ENCODE measurements at places on chromosomes 2 and 18. TPM values are rescaled to one million over a fixed set of nuclear protein-coding genes. Genes with fewer than 3 reads are reported as not detected.

The HEATR5B gene
- polyA plus RNA-seq: 23.1 TPM

The SPDYA gene
- polyA plus RNA-seq: not detected

The ASB18 gene
- not detected for polyA plus RNA-seq

The RESP18 gene
- polyA plus RNA-seq: not detected

The NPAS2 gene
- polyA plus RNA-seq: 8.3 TPM

The CNNM3 gene
- 5.8 TPM for polyA plus RNA-seq

The DTNA gene
- not detected for polyA plus RNA-seq

The CD207 gene
- polyA plus RNA-seq: not detected

The NEUROD1 gene
- polyA plus RNA-seq: not detected

The TMEM198 gene
- polyA plus RNA-seq: not detected

The TRIB2 gene
- polyA plus RNA-seq: 41.3 TPM

The IL1F10 gene
- polyA plus RNA-seq: not detected

The NPHP1 gene
- polyA plus RNA-seq: 0.54 TPM

The GKN2 gene
- not detected for polyA plus RNA-seq

The TTR gene
- polyA plus RNA-seq: not detected

The MRO gene
- polyA plus RNA-seq: not detected

The LONRF2 gene
- not detected for polyA plus RNA-seq

The IL1R1 gene
- polyA plus RNA-seq: not detected

The CCL20 gene
- not detected for polyA plus RNA-seq

The SGO2 gene
- polyA plus RNA-seq: 2.2 TPM

The FBXO36 gene
- polyA plus RNA-seq: 1.2 TPM

The DYNAP gene
- polyA plus RNA-seq: not detected

The COL4A3 gene
- polyA plus RNA-seq: not detected

The CCDC68 gene
- polyA plus RNA-seq: not detected

The UPP2 gene
- not detected for polyA plus RNA-seq

The GALNT1 gene
- polyA plus RNA-seq: 24.5 TPM

The WNT6 gene
- 0.11 TPM for polyA plus RNA-seq

The SERPINB12 gene
- polyA plus RNA-seq: not detected

The C2orf74 gene
- polyA plus RNA-seq: 54.1 TPM

The ABCG5 gene
- not detected for polyA plus RNA-seq

The POLE4 gene
- 104 TPM for polyA plus RNA-seq

The FBXO41 gene
- polyA plus RNA-seq: 1.5 TPM

The PTMA gene
- polyA plus RNA-seq: 1,543 TPM

The PROM2 gene
- polyA plus RNA-seq: not detected

The PPP4R1 gene
- 5.5 TPM for polyA plus RNA-seq

The TP53I3 gene
- polyA plus RNA-seq: not detected

The ANKRD62 gene
- not detected for polyA plus RNA-seq

The CRYBA2 gene
- polyA plus RNA-seq: not detected

The C1QL2 gene
- polyA plus RNA-seq: not detected

The HOXD3 gene
- not detected for polyA plus RNA-seq

The MGAT4A gene
- polyA plus RNA-seq: 262 TPM

The ITGA6 gene
- 102 TPM for polyA plus RNA-seq

The CHRNG gene
- polyA plus RNA-seq: 0.26 TPM

The OR6B2 gene
- polyA plus RNA-seq: not detected

The RAX gene
- polyA plus RNA-seq: not detected

The PAIP2B gene
- 2.8 TPM for polyA plus RNA-seq

The STPG4 gene
- polyA plus RNA-seq: not detected

The REG1B gene
- polyA plus RNA-seq: not detected

The ZNF512 gene
- polyA plus RNA-seq: 48.6 TPM

The SMAD4 gene
- polyA plus RNA-seq: 94.9 TPM
